ENCODE measurements at places on chromosomes 3 and 15.

- no peak for DNase-seq
Measured at GRCh38 chr3:30578986-30579579, 27.3 kb upstream of the TGFBR2 start.

DNA sequence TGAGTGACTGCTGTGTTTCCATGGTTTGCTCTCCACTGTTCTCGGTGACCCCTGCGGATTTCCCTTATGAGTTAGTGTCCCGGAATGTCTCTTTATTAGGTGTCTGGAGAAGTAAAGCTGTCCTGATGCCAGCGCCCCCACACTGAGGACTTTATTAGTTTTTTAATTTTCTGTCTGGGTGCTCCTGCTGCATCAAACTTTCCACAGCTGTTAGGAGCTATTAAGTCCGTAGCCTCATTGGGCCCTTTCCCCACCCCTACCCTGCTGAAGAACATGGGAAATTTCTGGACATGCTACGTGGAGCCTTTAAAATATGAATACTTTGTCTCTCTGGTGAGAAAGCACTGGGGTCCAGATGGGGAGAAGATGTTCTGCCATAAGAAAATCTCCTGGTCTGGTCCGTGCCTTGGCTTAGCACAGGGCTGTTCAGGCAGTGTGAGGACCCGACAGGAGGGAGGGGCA, 161.7 kb upstream of the HES1 start:
- no peak for DNase-seq

- DNase-seq = no peak
Measured at GRCh38 chr3:74617776-74618175, 3.3 kb upstream of the CNTN3 start.

- no peak for DNase-seq
Measured at GRCh38 chr15:91473894-91474545, 374.0 kb downstream of the SV2B start.

DNA sequence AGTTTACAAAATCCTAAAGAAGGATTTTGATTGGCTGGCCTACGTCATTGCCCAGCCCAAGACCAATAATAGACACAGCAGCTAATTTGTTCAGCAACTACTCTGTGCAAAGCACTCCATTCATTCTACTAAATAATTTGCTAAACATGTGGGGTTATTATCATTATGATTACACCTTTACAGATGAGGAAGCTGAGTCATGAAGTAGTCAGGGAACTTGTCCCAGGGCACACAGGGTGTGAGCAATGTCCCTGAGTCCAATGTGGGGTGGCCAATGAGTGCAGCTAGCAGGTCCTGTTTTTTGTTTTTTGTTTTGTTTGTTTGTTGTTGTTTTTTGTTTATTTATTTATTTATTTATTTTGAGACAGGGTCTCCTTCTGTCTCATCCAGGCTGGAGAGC, 183.6 kb downstream of the ABHD5 start:
- DNase-seq = no peak

DNA sequence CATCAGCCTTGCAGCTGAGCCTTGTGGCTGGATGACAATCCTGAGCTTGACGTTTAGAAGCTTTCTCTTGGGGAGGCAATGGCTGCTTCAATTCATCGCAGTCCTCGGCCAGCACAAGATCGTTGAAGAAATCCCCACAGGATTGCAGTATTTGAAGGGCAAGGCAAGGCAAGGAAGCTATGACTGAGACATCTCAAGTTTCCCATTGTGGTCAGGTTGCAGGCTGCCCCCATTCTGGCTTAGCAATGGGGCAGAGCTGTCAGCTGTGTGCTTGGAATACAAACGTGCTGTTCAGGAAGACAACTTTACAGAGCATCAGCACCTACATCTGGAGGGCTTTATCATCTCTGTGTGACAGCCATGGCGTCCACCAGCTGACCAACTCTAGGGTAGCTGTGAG, 275.9 kb upstream of the TBL1XR1 start:
- no peak for DNase-seq

- DNase-seq = no peak
Measured at GRCh38 chr15:53203454-53203853, 413.3 kb upstream of the ONECUT1 start.

- no peak for DNase-seq
Measured at GRCh38 chr15:68536331-68537095, 42.3 kb upstream of the CORO2B start.
